ENCODE measurements at places on chromosomes 6 and 20.

- DNase-seq: no peak
Measured at GRCh38 chr6:98477231-98477630, 357.1 kb upstream of the POU3F2 start.

- no peak for DNase-seq
Measured at GRCh38 chr20:58583586-58583985, 67.5 kb upstream of the STX16 start.

DNA sequence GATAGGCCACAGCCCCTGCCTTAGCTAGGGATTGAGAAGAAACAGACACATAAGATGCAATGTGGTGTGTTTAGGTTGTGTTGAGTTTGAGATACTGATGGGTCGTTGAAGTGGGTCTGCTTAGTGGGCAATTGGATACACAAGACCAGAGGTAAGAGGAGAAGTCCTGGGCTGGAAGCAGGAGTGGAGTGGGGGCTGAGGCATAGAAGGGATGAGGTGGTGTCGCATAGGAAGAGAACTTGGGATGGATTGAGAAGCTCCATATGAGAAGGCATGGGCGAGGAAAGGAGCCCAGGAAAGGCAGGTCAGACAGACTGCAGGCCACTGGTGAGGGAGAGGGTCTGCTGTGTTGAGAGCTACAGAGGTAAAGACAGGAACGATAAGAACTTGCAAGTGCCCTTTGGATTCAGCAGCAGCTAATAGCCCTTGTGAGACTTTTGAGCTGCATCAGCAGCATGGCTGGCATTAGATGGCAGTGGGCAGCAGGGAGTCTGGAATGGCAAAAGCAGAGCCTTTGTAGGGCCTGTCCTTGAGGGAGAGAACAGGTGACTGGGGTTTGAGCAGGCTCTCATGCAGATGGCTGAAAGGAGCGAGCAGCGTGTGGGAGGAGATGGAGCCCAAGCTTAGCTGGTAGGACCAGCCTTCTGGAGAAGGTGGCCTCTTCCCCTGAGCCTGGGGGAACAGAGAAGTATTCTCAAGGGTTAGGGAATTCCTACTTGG is 33.2 kb downstream of the PLCG1 start:
- DNase-seq: no peak

DNA sequence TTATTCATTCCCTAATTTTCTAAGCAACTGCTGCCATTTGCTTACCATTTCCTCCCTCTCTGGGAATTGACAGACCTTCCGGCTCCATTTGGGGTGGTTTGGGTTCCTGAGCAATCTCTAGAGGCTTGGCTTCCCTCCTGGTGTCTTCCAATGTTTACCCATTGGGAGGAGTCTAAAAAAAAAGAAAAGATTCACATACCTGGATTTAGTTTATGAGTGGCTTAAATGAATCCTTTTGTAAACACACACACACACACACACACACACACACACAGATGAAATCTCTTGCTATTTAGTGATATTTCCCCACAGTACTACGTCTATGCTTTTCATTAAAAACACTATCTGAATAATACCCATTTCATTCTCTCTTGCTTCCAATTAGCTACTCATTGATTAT is 48.3 kb upstream of the TRAF3IP2 start:
- no peak for DNase-seq

DNA sequence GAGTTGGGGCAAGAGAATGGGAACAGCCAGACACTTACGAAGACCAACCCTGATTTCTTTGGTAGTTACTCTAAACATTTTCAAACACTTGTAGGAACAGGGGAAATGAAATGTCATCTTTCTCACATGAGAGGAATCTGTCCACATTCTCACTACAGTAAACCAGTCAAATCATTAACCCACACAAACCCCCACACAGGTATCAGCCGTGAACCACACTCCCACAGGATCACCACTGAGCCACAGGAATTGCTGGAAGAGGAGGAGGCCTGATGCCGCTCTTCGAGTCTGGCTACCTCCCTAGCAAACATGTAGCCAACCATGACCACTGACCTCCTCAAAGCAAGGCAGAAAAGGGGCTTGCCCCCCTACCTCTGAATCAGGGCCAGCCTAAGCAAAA is 6.9 kb upstream of the RSPO3 start:
- no peak for DNase-seq

GRCh38 chr6:159399751-159400221 is 230.6 kb downstream of the FNDC1 start:
- no peak for DNase-seq

- DNase-seq: no peak
Measured at GRCh38 chr20:51335329-51335841, 207.1 kb downstream of the NFATC2 start.

DNA sequence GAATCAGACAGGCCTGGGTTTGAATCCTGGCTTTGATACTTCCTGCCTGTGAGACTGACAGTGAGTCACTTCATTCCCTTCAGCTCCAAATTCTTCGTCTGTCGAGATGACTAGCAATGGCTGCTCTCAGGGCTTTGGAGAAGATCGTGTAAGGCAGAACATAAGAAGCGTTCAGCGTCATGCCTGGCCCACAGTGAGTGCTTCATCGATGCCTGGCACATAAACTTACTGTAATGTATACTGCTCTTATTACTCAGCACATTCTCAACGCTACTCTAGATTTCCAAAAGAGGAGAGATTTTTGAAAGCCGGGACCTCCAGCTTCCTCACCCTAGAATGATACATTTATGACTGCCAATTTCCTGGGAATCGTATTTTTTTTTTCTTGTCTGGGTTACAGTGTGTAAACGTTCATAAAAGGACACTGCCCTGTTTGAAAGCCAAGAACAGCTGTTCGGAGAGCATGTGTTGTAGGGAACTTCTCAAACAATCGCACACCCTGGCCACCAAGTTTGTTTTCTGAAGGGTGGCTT is 16.2 kb upstream of the BCAS1 start:
- DNase-seq: no peak

- no peak for DNase-seq
Measured at GRCh38 chr6:24537082-24537699, 42.4 kb downstream of the ALDH5A1 start.

DNA sequence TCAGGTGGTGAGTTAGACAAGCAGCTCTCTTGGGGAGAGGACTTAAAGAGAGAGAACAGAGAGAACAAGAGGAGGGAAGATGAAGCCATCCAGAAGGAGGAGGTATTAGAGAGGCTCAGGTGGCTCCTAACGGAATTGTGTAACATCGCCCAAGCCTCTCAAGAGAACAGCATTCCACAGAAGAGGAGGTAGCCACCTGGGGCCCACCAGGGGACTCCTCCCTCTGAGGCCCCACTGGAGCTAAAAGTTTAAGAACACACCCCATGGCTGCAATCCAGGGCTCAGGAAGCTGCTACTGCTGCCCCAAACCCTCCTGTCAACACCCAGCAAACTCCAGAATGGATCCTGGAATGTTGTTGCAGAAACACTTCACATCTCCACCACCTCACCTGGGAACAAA is 23.6 kb upstream of the MDFI start:
- no peak for DNase-seq

- DNase-seq: no peak
Measured at GRCh38 chr6:35294308-35294945, 3.2 kb upstream of the DEF6 start.

DNA sequence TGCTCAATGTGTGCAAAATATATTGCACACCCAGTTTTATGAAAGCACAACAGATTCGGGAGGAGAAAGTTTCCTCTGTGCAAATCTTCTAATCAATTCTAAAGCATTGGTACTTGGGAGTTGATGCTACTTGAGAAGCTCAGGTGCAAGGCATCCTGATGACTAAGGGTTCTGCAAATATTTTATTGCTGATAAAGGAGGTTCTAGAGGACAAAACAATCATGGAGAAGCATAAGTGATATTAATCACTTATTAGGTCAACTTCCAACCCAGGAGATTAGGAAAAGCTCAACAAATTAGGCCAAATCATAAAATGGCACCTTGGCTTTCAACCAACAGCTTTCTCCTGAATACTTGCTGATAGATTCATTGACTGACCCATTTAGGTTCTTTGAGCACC is 27.1 kb downstream of the CYP24A1 start:
- DNase-seq: no peak

GRCh38 chr6:166461821-166462460 is 79.2 kb upstream of the MPC1 start:
- DNase-seq: no peak

- no peak for DNase-seq
Measured at GRCh38 chr6:164078532-164079274, 664.2 kb downstream of the QKI start.

DNA sequence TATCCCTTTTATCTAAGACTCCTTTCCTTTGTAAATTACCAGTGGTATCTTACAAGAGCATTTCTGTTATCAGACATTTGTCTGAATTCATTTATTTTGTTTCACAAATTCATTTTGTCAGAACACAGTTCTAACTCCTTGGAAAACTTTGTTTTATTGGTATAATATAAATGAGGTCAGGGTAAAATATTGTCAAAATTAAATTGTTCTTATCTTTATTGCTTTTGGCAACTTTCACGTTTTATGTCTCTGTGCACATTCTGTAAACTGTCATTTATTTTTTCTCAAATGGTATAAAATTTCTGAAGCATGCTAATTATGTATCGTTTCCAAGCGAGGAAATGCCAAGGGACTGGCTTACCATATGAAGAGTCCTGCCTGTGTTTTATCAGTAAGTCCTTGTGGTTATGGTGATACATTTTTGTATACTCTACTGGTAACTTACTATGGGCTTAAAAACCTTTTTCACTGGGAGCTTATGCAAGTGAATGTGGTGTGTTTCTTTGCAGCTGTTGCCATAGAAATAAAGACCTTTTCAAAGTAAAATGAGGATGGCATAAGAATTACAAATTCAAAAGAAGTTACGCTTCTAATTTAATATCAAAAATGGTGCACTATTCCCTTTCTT is 214.2 kb downstream of the COL19A1 start:
- no peak for DNase-seq

- DNase-seq: no peak
Measured at GRCh38 chr6:110195639-110196038, 15.4 kb downstream of the CDC40 start.

- no peak for DNase-seq
Measured at GRCh38 chr6:134532694-134533624, 215.0 kb upstream of the SGK1 start.

GRCh38 chr6:101396548-101397173 is 3.2 kb downstream of the GRIK2 start:
- DNase-seq: no peak

DNA sequence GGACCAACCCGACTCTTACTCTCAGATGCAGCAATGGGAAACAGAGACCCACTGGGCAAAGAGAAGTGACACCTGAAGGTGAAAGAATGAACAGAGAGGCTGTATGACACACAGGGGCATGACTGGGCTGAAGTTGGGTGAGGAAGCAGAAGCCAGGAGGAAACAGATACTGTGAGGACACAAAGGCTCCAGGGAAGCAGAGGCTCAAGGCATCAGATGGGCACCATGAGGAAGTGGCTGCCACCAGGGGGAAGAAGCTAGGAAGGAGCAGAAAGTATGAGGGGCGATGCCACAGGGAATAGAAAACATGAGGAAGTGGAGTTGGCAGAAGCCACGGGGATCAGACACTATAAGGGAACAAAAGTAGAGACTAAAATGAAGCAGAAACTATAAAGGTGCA is 30.9 kb upstream of the OCSTAMP start:
- no peak for DNase-seq

GRCh38 chr6:52136055-52136454 is 48.6 kb upstream of the PKHD1 start:
- DNase-seq: no peak

DNA sequence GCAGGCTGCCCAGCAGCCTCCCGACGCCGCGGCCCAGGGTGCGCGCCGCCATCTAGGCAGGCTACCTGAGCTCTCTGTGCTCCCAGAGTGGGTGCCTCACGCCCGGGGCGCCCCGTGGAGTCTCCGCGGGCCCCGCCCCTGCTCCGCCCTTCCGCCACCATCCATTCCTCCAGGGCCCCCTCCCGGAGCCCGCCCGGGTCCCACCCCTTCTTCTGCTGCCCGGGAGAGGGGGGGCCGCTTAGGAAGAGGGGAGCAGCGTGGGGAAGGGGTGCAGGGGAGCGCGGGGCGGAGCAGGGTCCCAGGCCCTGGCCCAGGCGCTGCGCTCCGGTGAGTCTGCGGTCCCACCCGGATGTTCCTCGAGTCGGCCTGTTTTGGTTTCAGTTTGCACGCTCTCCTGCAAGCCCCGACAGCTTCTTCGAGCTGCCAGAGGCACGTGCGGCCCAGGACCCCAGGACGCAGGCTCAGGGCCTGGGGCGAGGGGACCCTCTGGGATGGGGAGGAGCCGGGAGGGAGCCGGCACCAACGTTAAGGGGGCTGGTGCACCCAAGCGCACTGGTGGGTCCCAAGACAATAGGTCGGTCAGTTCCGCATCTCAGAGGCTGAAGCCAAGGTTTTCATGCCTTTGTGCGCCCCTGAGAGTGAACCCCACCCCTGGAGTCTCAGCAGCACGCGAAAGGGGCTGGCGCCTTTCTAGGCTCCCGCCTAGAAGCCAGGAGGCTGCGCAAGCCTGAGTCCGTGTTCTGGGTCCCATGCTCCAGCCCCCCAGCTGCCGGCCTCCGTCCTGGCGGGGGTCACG is at the start of gene ACSS1:
Gene ACSS1, minus strand, starts transcription at position 89 of the 796 bp plus-strand sequence. Its CDS starts 37 bp downstream, at position 52.
- peak; percentile 62 for DNase-seq

DNA sequence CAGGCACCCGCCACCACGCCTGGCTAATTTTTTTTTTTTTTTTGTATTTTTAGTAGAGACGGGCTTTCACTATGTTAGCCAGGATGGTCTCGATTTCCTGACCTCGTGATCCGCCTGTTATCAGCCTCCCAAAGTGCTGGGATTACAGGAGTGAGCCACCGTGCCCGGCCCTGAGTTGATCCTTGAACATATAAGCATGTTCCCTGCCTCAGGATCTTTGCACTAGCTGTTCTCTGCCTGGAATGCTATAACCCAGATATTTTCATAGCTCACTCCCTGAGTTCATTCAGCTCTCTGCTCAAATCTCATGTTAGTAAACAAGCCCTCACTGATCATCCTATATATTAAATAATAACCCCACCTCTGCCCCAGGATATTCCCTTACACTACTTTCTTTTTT is 9.0 kb upstream of the DLK2 start:
- no peak for DNase-seq

DNA sequence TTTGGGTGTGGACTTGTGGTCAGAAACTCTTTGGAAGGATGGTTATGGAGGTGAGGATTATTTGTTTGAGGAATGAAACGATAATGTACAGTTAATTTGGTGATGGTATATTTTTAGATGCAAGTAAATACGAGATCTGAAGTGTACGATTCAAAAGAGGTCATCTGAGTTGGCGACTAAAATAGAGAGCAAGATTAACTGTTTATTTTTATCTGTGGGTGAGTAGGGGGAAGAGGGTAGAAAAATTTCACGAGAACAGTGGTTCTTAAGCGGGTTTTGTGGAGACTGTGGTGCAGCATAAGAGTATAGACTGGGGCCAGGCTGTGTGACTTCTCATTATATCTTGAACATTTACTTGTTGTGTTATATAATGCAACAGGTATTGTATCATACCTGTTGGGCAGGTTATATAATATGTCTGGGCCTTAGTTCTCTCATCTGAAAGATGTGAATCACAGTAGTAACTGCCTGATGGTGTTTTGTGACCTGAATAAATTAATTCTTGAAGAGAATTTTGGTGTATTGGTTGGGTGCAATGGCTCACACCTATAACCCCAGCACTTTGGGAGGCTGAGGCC is 171.2 kb downstream of the JARID2 start:
- DNase-seq: no peak

- no peak for DNase-seq
Measured at GRCh38 chr6:160927416-160927815, 64.2 kb upstream of the MAP3K4 start.

- DNase-seq: no peak
Measured at GRCh38 chr6:146315381-146316174, 228.1 kb upstream of the RAB32 start.

GRCh38 chr6:149503872-149504271 is 19.1 kb upstream of the ZC3H12D start:
- no peak for DNase-seq

- no peak for DNase-seq
Measured at GRCh38 chr6:13194852-13195251, 133.5 kb downstream of the TBC1D7 start.

Measured in GM12878 (cell line).